ENCODE measurements at places on chromosomes 1 and 21.

GRCh38 chr1:243501002-243501401 lies 245.2 kb downstream of the SDCCAG8 start:
- DNase-seq, result no peak

- DNase-seq, result no peak
Measured at GRCh38 chr21:41530366-41530765, 22.4 kb upstream of the TMPRSS2 start.

GRCh38 chr1:182484531-182485257 lies 34.7 kb downstream of the RGSL1 start:
- no peak for DNase-seq

DNA sequence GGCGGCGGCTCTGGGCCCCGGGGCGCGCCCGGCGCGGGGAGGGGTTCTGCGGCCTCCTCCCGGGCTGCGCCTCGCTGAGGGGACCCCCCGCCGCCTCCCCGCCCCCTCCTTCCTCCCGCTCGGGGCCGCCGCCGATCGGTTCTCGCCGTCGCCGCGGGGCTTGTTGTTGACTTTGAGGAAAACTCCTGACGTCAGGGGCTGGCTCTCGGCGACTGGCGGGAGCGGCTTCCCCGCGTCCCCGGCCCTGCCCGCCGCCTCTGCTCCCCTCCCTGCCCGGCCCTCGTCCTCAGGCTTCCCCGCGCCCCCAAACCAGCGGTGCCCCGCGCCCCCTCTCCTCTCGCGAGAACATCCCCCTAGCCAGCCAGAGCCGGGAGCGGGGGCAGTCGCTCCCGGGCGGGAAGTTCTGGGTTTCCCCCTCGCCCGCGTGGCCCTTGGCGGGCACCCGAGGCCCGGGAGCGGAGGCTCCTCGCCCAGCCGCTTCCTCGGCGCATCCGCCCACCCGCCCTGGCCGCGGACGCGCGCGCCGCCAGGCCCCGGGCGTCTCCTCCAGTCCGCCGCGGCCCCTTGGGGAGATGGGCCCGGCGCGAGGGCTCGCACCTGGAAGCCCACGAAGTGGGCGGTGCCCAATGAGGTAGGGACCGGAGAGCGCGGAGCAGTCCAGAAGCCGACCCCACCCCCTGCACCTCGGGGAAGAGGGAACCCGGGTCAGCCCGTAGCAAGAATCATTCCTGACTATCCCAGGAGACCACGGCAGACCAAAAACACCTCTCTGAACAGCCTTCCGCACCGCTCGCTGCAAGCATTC lies 611 bp upstream of the AKT3 start:
- DNase-seq, result peak; percentile 82

DNA sequence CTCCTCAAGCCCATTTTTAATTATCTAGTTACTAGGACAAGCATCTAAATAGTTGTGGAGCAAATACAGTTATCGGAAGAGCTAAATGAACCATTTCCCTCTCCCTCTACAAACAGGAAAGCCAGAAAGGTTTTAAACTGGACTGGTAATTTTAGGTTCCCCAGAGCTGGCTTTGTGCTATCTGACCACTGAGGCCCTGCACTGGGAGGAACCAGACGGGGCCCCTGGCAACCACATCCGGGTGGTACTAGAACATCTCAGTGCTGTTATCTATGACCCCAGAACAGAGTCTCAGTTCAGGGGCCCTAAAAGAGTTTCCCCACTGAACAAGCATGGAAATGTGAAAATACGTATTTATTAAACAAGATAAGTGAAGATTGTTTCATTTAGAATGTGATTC lies 7.7 kb upstream of the RSPH1 start:
- no peak for DNase-seq

- no peak for DNase-seq
Measured at GRCh38 chr21:38995731-38996130, 187.5 kb downstream of the PSMG1 start.

GRCh38 chr1:196678510-196678884 lies 26.7 kb downstream of the CFH start:
- DNase-seq, result no peak

DNA sequence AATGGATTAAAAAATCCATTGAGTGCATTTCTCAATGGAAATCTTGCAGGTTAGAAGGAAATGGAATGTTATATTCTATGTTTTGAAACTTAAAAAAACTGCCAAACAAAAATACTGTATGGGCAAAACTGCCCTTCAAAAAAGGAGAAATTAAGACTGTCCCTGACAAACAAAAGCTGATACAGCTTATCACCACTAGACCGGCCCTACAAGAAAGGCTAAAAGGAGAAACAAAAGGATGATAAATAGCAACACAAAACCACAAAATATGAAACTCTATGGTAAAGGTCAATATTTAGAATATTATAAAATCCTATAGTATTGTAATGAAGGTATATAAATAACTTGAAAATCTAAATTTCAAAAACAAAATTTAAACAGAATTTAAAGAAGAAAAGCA lies 60.0 kb downstream of the SLC25A24 start:
- DNase-seq, result no peak

Data from activated T-helper 1 cell treated with anti-CD3 and anti-CD28 coated beads, Interleukin-2, amount 50 U/mL, for 16 hours (primary cell).